ENCODE measurements at places on chromosomes 7 and 10.
A peak's percentile ranks its signal among the peaks of the same experiment; 100 is the strongest.

GRCh38 chr10:117222976-117223692 lies 17.8 kb upstream of the SLC18A2 start:
- no peak for DNase-seq

GRCh38 chr7:94972296-94972695 lies 64.9 kb downstream of the PPP1R9A start:
- DNase-seq = peak; percentile 10

GRCh38 chr7:1113548-1113885 lies 25.6 kb downstream of the GPER1 start:
- no peak for DNase-seq

DNA sequence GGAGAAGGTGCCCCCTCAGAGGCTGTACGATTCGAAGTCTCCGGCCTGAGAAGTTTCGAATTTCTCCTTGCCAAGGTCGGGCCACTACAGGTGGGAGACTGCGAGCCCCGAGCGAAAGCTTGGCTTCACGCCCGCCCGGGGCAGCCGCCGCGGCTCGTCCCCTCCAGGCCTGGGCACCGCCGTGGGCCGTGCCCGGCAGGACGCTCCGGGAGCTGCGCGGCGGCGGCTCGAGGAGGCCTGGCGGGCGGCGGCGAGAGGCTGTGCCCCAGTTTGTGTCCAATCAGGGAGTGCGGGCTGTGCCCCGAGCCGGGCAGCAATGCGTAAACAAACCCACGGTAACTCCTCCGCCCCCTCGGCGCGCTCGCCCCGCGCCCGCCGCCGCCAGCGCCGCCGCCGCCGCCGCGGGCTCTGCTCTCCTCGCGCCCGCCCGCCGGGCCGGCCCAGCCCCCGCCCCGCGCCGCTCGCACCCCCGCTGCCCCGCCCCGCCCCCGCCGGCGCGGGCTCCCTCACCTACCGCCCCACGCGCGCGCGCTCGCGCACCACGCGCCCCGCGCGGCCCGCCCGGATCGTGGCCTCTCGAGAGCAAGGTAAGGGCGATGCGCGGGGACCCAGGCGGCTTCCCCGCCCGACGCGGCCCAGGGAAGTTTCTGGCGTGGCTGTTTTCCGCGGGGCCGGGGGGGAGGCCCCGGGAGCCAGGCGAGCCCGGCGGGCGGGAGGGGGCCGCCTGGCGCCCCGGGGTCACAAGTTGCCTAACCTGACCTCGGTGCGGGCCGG lies 57.8 kb upstream of the PCGF5 start:
- DNase-seq = peak; percentile 40

GRCh38 chr10:71378336-71379117 lies 18.2 kb upstream of the CDH23 start:
- no peak for DNase-seq
